ENCODE measurements at places on chromosomes 12 and 14.
A peak's percentile ranks its signal among the peaks of the same experiment; 100 is the strongest.

DNA sequence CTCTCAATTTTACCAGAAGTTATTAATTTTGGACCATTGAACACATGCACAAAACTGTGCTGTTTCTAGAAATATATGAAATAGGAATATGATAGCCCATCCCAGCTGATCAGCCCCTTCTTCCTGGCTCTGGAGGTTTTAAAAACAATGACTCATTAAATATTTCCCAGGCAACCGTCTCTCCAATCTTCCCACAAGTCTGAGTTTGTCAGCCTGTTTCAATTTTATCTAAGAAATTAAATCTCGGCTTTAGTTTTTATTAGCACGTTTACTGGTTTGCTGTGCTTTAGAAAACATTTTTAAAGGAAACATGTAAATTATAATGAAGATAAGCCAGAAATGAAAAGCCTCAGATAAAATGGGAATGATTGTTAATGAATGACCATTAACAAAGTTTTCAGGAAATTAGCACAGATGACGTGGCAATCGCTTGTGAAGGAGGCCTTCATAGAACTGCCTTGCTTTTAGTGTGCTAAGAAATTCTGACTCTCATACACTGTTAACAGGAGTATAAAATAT is 89.3 kb upstream of the RAP1B start:
- peak; percentile 81 for DNase-seq

- peak; percentile 48 for DNase-seq
These were observed 207.7 kb downstream of the RAD51B start for GRCh38 chr14:68027276-68027675.

GRCh38 chr12:102740141-102740955 is 176.7 kb downstream of the PAH start:
- peak; percentile 16 for DNase-seq

DNA sequence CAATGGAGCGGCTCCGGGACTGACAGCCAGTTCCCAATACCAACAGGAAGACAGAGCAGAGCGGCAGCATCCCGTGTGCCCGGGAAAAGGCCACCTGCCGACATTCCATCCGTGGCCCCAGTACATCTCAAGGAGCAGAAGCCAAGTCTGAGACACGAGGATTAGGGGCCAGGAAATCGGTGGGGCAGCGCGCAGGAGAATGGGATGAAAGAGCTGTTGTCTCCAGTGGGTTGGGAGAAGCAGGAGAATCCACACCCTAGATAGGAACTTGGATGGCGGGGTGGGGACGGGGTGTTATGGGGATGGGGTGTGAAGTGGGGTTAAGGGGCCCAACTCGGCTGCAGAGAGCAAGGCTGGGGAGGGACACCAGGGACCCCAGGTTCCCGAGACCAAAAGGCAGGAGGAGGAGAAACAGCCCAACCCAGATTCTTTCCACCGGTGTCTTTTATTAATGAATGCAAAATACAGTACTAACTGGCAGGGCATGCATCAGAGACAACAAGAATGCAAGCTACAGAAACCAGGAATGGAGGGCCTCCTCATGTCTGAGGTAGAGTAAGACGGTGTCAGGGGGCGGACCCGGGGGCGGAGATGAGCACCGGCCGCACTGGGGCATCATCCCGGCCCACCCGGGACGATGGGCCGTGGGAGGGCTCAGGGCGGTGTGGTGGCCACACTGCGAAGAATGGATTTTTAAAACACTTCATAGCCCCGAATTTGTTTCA is 50.3 kb downstream of the BEGAIN start:
- no peak for DNase-seq

DNA sequence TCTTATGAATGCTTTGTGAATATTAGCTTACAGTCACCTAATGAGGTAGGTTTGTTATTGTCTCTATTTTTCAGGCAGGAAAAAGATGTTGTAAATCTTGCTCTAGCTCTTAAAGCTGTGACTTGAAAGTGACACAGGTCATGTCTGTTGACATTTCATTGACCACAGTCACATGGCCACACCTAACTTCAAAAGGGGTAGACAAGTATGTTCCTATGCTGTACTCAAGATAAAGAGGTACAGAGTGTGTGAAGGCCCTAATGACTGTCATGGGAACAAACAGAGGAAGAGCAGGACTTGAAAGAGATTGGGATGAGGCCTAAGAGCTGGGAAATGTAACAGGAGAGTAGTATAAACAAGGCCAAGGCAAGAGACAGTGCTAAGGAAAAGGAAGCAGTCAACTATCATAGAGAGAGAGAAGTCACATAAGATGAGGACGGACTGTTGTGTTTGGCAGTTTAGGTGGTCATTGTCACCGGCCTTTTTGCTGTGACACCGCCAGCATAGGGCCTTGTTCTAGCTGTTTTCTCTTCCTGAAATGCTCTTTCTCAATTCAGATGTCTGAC is 181.0 kb downstream of the CFAP54 start:
- DNase-seq = no peak

GRCh38 chr12:50620109-50620977 is 115.6 kb downstream of the DIP2B start:
- peak; percentile 96 for DNase-seq

DNA sequence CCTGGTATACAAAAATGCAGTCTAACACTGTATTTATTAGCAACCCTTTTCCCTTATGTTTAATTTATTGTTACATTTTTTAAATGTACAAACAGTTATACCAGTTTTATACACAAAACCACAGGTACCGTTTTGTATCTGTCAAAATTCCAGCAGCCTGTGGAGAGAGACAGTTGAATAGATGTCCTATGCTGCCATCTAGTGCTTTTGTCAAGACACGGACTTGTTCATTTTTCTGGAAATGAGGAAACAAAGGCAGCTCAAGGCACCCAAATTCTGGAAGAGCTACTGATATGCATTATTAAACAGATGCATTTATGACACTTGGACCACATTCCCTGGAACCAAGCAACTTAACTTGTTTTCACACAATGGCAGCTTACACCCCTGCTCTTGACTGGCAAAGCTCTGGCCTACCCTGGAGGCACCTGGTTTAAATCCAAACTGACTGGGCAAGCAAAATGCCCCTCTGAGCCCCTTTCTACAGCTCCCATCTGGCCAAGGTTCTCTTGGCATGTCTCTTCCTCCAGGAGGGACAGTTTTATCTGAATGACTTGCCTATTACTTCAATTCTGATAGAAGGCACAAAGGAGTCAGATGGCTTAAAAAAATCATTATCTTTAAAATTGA is 286.9 kb upstream of the PRKD1 start:
- DNase-seq = peak; percentile 58

DNA sequence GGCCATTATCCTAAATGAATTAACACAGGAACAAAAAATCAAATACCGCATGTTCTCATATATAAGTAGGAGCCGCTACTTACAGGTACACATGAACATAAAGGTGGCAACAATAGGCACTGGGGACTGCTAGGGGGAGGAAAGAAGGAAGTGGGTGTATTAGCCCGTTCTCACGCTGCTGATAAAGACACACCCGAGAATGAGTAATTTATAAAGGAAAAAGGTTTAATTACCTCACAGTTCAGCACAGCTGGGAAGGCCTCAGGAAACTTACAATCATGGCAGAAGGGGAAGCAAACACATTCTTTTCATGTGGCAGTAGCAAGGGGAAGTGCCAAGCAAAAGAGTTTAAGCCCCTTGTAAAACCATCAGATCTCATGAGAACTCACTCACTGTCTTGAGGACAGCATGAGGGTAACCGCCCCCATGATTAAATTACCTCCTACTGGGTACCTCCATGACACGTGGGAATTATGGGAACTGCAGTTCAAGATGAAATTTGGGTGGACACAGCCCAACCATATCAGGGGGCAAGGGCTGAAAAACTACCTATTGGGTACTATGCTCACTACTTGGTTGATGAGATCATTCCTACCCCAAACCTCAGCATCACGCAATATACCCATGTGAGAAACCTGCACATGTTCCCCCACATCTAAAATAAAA is 16.4 kb upstream of the MIA2 start:
- DNase-seq = no peak

- DNase-seq = no peak
These were observed 256.3 kb upstream of the SFSWAP start for GRCh38 chr12:131454418-131455217.

- no peak for DNase-seq
These were observed 81.9 kb downstream of the BMP4 start for GRCh38 chr14:53874704-53875103.

DNA sequence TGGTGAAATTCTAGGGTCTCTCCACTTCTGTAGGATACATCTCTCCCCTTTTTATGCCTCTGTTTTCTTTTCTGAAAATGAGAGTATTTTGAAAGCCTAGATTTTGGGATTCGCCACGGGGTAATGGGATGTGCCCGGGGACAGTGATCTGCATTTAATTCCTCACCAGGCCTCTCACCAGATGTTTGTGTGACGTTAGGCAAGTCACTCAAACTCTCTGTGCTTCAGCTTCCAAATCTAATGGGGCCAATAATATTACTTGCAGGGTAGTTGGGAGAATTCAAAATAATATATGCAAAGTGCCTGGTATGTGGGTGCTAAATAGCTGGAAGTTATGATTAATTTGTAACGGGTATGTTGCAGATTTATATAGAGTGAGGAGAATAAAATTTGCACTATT is 78.8 kb downstream of the C12orf75 start:
- DNase-seq = no peak

GRCh38 chr12:53229454-53229853 is 2.6 kb downstream of the RARG start:
- no peak for DNase-seq

GRCh38 chr12:119829439-119829838 is 47.7 kb downstream of the CIT start:
- no peak for DNase-seq

- DNase-seq = peak; percentile 8
These were observed 667.3 kb downstream of the SLC16A7 start for GRCh38 chr12:60263161-60263560.

DNA sequence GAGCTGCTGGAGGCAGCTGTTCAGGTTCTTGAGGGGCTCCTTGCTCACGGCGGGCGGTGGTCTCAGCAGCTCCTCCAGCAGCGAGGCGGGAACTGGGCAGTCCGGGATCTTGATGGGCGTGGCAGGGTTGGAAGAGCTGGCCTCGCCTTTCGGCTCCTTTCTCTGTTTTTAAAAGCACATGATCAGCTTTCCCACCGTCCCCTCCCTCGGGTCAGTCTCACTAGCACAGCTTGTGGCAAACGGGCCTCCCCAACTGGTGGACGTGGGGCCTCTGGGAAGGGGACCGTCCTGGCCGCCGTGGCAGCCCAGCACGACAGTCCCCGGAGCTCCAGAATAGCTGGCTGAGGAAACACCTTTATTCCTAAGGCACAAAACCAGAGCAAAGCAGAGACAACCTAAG is 12.5 kb upstream of the ANKLE2 start:
- no peak for DNase-seq

- DNase-seq = no peak
These were observed at the start of gene SLCO1C1 for GRCh38 chr12:20695232-20695631. SLCO1C1 (plus strand) TSS chr12:20695332; CDS start chr12:20699577, 4,245 bp downstream.

- DNase-seq = no peak
These were observed 109.2 kb downstream of the PRMT8 start for GRCh38 chr12:3600039-3600720.

- DNase-seq = no peak
These were observed 287.3 kb downstream of the NAV3 start for GRCh38 chr12:78118036-78118435.

- DNase-seq = no peak
These were observed 7.4 kb downstream of the REM2 start for GRCh38 chr14:22890416-22890815.

DNA sequence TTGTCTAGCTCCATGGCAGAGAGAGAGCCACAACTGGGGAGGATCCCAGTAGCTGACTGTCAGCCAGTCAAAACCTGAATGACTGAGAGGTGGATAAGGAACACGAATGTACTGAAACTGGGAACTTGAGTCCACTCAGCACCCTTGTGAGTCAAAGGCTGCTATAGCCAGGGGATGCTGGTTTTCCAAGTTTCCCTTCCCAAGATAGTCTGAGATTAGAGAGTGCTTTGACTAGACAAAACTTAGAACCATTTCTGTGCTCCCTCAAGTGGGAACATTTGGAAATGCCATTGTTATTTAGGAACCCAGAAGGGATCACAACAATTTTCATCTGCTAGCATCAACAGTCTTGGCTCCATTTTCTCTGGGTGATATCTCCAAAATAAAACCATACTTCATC is 4.0 kb downstream of the PRKAG1 start:
- DNase-seq = no peak

- DNase-seq = peak; percentile 95
These were observed 50.8 kb downstream of the TTLL5 start for GRCh38 chr14:75711796-75712211.

GRCh38 chr12:4813741-4814140 is 93.5 kb downstream of the GALNT8 start:
- no peak for DNase-seq

GRCh38 chr14:98234208-98234607 is 1037.8 kb downstream of the BCL11B start:
- DNase-seq = peak; percentile 48

GRCh38 chr12:9736936-9737705 is 4.2 kb upstream of the CLECL1 start:
- DNase-seq = no peak

GRCh38 chr12:12336049-12336411 is 14.0 kb downstream of the MANSC1 start:
- peak; percentile 78 for DNase-seq

GRCh38 chr14:74852922-74853530 is 22.9 kb downstream of the PROX2 start:
- peak; percentile 42 for DNase-seq

- DNase-seq = no peak
These were observed 316.8 kb downstream of the SNAPC1 start for GRCh38 chr14:62079038-62079437.

GRCh38 chr14:49853572-49854375 is 1.2 kb upstream of the NEMF start:
- peak; percentile 64 for DNase-seq

GRCh38 chr12:68453278-68453677 is 121.1 kb upstream of the MDM1 start:
- DNase-seq = no peak

GRCh38 chr12:65699251-65699650 is 125.0 kb upstream of the HMGA2 start:
- peak; percentile 23 for DNase-seq

DNA sequence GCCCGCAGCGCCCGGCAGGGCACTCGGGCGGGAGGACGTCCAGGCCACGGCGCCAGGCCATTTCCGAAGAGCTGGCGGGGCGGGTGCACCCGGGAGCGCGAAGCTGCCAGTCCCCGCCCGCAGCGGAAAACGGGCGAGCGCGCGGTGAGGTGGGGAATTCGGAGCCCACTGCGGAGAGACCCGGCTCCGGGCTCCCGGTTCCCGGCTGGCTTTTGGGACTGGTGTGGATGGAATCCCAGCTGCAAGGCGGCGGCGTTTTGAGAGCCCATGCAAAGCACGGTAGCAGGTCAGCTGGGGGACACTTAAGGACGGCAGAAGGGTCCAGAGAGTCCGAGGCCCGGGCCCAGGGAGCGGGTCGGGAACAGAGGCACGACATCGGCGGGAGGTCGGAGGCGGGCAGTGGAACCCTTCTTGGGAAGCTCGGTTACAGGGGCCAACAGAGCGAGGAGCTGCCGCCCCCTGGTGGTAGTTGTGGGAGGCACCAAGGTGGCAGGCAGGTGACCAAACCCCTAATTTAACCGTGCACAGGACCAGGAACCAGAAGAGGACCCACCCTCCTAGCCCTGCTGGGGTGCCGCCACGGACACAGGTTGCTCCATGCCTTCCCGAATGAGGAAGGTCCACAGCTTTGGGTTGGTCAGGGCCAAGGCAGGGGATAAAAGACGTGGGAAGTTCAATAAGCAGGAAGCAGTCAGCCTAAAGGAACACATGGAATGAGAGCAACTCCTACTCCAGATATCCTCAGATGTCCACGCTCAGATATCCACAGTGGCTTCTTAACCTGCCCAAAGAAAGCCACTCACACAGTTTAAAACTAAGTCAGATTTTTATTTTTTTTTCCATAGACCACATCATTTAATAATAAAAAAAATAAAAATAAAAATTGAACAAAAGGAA is 685 bp upstream of the CDH24 start:
- DNase-seq = peak; percentile 58

GRCh38 chr14:59159169-59159568 is 29.3 kb upstream of the DAAM1 start:
- peak; percentile 11 for DNase-seq
